Tongue (tissue), 3 donors: ENCODE measurements at places on chromosomes 7 and 10. TPM values are rescaled to one million over a fixed set of nuclear protein-coding genes. Genes with fewer than 3 reads are reported as not detected.
A peak's percentile ranks its signal among the peaks of the same experiment; 100 is the strongest.

OPN1SW gene
- total RNA-seq: not detected

DNA sequence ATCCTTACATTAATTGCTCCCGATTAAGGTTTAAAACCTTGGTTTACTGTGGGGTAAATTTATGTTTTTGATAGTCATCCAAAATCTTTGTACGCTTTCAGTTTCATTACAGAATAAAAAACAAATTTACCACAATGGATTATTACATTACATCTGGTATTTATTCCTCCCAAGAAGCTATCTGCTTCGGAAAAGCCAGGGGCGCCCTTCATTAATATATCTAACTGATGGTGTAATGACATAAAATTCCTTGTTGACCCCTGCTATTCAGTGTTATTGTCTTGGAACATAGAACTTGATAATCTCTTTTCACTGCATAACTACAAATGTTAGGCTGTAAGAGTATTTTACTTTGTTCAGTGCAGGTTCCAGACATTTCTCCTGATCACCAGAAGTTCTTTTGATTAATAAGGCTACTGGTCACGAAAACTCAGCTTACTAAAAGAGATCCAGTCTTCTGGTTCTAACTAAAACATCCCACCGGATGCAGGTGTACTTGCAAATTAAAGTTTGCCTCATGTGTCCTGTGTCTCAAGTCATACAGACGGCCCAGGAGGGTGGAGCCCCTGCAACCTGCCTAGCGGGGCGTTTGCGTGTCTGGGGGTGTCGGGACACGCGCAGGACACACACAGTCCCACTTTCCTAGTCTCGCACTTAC is 581 bp upstream of the GLCCI1 start:
- DNase-seq: no peak

GRCh38 chr10:101066146-101066895 is 4.5 kb downstream of the KAZALD1 start:
- peak; percentile 55 for DNase-seq

CALHM1 gene
- total RNA-seq: 0.10 TPM

ZNF679 gene
- total RNA-seq: not detected

IGFBP1 gene
- total RNA-seq: not detected

- DNase-seq: no peak
Measured at GRCh38 chr10:44292390-44293002, 92.4 kb downstream of the CXCL12 start.

GRCh38 chr7:646487-646886 is 80.0 kb upstream of the DNAAF5 start:
- no peak for DNase-seq

- peak; percentile 86 for DNase-seq
Measured at GRCh38 chr7:70657571-70657970, 474.4 kb upstream of the GALNT17 start.

DNA sequence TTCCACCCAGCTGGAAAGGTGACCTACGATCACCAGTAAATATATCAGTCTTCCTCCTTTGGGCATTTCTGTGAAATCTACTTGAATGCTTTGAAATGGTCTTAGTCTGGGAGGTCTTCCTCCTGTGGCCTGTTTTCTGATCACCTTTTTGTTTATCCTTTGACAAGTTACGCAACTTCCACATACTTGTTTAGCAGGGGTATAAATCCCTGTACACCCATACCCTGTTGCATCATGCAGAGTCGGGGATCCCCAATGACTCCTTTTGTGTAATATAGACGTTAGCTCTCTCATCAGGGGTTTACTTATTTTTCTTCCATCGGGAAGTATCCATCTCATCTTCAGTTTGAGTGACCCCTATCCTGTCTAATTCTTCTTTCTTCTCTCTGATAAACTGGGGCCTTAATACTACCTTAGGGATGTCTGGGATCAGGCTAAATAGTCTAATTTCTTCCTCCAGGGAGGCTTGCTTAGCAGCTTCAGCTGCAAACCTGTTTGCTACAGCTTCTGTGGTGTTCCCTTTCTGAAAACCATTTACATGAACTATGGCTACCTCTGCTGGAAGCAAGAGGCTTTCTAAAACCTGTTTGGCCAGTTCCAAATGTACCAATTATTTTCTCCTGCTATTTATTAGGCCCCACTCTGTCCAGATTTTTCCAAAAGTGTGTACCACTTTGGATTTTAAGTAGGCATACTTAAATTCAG is 25.8 kb downstream of the MAPK8 start:
- DNase-seq: no peak

GRCh38 chr10:6072215-6072934 is 10.2 kb upstream of the IL2RA start:
- peak; percentile 24 for DNase-seq

- DNase-seq: peak; percentile 48
Measured at GRCh38 chr7:37162106-37162505, 286.6 kb downstream of the ELMO1 start.

GRCh38 chr10:28983799-28984198 is 305.1 kb upstream of the LYZL1 start:
- no peak for DNase-seq

ARL3 gene
- 7.3 TPM for total RNA-seq

STAG3 gene
- 0.72 TPM for total RNA-seq

DNA sequence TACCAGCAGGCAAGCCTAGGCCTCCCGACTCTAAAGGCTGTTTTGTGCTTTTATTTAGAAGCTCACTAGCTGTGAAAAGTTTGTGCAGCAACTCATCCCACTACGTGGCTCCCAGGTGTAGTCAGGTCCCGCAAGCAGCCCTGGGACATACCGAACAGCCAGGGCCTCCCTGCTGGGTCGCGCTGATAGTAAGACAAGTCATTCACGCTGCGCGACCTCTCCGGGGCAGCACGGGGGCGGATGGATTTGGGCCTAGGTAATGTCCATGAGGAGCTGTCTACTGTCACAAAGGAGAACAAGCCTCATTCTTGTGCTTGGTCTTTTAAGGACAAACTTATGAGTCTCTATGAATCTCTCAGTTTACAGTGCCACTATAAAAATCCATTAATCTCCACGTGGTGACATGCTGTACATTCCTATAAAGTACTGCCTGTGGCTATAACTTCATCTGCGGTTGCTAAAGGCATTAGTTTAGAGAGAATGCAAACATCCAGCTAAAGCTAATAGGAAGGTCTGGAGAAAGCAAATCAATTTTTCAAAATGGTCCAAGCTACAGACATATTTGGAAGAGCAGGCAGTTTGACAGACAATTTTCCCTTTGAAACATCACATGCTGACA is 546.8 kb downstream of the PHTF2 start:
- DNase-seq: no peak

DNA sequence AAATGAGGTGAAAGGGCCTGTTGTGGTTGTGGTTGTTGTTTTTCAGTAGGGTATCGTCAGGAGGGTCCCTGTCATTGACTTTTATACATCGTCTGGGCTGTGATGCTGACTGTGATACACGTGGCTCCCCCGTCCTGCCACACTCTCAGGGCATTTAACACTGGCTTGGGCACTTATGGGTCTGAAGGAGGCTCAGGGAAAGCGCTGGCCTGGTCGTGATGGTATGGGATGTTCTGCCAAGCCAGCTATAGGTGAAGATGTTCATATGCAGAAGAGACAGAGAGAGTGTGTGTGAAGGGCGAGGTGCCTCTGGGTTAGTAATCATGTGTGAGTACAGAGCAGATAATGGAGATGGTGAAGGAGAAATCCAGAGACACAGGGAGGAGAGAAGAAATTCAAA is 158.5 kb downstream of the PRPF18 start:
- no peak for DNase-seq

DNA sequence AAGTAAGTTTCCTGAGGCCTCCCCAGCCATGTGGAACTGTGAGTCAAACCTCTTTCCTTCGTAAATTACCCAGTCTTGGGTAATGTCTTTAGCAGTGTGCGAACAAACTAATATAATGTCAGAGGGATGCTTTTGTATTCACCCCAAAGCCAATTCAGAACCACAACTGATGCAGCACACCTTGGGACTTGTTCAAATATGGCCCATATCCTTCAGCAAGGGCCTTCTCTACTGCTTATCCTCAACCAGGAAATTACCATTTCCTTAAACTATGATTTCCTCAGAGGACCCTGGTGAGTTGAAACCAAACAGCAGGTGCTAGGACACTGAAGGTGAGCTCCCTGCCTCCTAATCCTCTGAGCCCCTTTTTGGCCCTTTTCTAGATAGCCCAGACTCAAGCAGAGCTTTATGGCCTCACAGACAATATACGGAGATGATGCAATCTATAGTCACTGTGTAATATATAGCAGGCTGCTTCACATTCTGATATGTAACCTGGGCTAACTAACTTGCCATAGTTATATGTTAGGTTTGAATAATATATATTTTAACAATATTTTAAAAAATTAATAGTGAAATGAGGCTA is 15.2 kb downstream of the SRI start:
- no peak for DNase-seq

DNA sequence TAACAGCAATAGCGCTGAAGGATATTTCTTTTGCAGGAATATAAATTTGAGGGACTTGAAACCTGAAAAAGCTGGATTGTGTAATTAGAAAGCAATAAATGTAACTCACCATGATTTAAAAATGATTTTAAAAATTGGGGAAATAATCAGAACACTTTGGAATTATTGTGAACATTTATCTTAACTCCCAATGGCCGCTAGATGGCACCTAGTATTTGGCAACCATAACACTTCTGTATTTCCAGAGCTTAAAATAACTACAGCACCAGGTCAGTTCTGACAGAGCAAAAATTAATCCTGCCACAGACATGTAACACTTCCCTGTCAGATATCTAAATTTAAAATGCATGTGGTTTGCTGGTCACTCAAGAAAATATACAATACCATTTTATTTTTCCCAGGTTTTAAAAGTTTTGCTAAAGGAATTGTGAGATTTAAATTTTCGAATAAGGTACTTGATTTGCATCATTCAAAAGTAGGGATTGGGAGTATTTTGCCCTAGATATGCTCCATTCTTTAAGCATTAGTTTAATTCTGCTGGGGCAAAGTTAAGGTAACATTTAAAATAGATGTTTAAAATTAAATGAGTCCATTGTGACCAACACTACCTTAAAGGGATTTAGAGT is 144.5 kb downstream of the PPP1R3A start:
- peak; percentile 76 for DNase-seq

DNA sequence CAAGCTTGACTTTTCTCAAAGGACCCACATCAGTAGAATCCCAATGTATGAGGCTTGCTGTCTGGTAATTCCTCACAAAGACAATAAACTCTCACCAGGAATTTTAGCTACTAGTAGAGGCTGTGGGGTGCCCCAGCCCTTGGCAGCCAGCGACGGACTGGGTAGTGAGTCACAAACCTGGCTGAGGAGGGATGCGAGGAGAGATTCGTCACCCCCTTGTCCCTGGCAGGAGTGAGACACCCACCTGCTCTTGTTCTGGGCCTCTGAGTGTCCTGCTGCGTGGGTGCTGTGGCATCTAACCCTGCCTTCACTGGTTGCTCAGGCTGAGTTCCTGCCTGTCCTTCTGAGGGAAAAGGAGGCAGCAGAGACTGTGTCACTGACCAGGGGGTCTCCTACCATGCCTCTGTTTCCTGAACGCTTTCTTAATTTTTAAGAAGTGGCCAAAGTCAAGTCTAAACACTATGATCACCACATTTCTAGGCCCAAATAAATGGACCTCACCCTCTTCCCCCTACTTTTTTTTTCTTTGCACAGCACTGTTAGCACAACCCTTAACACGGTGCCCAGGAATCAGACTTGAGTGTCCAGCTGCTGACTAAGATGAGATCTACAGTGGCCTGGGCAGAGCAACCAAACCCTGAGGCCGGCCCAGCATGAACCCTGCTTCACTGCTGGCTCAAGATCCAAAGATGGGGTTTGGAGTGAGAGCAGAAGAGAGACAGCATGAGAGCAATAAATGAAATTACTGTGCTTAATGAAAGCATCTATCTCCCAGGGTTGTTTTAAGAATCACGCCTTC is 146.4 kb downstream of the ANLN start:
- DNase-seq: no peak
